ENCODE measurements at places on chromosomes 12 and 14.

DNA sequence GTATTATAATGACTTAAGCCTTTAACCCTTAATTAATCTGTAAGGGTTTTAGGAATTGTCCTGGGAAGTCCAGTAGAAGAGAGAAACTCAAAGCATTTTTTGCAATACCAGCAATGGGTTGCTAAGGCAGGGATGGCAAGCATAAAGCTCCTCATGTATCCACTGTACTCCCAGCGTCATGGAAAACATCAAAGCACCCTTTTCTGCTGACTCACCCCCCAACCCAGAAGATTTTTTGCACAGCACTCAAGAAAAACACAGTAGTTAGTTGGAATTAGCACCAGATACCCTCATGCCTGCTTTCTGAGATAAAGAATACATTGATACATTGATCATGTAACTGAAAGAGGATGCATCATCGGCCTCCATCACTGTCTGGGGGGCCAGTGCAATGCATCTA, 199.1 kb upstream of the CNOT2 start:
- peak; percentile 18 for DNase-seq

DNA sequence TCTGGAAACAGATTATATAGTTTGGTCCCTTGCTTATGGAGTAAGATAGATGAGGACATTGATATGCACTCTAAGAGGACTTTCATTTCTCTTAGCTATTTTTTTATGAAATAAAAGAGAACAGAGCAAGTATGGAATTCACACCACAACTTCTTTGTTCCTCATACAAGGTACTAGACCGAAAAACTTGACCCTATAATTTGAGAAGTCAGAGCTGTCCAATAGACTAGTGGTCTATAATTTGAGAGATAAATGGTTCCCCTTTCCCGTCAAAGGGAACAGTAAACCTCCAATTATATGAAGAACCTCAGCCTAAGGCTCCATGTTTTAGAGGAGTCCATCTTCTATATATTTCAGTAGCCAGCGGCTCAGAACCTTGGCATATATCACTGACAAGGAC, 58.5 kb upstream of the HIF1A start:
- DNase-seq, result no peak

- DNase-seq, result peak; percentile 75
These were observed 70.7 kb downstream of the RASSF8 start for GRCh38 chr12:26028953-26029735.

DNA sequence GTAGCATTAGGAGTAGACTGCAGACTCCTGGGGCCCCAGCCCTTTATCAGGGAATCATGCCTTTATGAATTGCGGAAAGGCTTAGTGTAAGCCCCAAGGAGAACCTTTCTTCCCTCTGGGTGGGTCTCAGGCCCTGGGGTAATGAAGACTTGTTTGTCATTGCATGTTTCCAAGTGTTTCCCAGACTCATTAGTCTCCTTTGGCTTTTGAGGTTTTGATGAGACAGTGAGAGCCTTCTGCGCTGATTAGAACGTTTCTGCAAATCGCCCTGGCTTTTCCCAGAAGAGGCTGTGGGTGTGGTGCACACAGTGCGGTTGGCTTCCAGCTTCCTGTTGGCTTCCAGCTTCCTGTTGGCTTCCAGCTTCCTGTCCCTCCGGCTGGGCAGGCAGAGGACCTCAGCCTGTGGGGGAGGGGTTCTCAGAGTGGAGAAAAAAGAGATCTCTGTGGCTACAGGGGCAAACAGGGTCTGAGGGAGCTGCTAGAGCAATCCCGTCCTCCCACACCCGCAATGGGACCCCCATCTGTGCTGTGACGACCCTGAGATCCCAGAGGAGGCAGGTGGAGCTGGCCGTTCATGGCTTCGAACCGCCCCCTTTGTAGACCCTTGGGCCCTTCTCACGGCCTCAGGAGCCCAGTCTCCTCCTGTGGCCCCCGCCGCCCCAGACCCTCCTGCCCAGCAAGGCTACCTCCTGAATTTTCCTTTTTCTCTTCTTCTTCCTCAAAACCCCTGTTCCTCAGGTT, 42.1 kb downstream of the GPR68 start:
- peak; percentile 95 for DNase-seq

DNA sequence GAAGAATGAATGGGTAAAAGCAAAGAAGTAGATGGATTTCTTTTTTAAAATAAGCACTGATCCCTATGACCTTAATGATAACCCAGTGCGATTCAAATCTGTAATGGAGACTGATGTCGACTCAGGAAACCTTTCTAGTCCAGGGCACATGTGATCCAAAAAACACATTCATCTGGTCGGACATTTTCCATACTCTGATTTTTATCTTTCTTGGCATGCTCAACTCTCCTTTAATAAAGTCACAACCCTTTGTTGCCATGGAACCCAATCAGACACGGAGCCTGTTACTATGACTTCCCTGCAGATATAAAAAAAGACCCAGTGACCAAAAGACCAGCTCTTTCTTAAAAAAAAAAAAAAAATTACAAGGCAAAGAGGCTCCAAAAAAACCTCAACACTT, 27.9 kb downstream of the TMCC3 start:
- no peak for DNase-seq

- DNase-seq, result no peak
These were observed 134.6 kb downstream of the CACNA1C start for GRCh38 chr12:2187195-2187945.

DNA sequence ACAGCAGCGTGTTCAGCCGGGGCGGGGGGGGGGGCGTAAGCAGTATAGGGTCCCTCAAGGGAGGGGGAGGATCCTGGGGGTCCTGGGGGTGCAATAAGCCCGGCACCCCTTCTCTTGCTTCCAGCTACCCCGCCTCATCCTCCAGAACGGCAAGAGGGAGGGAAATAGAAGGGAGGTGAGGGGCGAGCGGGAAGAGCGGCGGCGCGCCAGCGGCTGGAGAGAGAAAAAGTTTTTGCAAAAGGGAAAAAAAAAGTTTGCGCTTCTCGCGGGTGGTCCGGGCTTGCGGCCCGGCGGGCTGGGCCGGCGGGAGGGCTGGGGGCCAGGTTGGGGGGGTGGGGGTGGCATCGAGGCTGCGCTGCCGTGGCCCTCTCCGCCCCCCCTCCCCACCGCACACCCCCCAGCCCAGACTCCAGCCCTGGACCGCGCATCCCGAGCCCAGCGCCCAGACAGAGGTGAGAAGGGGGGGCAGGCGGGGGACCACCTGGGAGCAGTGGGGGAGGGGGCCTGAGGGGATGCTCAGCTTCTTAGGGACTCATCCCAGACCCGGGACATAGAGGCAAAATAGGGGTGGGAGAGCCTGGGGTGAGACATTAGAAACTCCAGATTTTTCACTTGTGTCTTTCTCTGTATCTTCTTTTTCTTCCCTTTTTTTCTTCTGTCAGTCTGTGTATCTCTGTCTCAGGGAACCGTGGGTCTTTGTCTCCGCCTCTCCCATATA, at the start of gene GLI1:
TSS of gene GLI1 (plus strand) at position 36 of the 718 bp plus-strand sequence. CDS start 3,907 bp downstream, outside the sequence.
- peak; percentile 60 for DNase-seq

DNA sequence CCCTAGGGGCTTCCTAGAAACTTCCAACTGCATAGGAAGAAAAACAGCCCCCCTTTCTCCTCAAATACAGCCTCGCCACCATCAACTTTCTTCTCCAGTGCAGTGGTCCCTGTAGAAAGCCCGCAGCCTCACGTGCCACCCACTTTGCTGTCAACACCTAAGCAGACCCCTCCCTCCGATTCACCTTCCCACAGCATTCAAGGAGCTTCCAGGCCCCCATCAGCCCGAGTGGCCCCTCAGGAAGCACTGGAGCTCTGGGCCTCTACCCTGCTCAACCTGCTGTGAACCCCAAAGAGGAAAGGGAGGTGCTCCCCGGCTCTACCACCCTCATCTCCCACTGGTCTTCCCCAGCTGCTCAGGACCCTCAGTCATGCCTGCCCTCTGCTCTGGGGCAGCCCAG, 55.0 kb downstream of the RNF34 start:
- no peak for DNase-seq

DNA sequence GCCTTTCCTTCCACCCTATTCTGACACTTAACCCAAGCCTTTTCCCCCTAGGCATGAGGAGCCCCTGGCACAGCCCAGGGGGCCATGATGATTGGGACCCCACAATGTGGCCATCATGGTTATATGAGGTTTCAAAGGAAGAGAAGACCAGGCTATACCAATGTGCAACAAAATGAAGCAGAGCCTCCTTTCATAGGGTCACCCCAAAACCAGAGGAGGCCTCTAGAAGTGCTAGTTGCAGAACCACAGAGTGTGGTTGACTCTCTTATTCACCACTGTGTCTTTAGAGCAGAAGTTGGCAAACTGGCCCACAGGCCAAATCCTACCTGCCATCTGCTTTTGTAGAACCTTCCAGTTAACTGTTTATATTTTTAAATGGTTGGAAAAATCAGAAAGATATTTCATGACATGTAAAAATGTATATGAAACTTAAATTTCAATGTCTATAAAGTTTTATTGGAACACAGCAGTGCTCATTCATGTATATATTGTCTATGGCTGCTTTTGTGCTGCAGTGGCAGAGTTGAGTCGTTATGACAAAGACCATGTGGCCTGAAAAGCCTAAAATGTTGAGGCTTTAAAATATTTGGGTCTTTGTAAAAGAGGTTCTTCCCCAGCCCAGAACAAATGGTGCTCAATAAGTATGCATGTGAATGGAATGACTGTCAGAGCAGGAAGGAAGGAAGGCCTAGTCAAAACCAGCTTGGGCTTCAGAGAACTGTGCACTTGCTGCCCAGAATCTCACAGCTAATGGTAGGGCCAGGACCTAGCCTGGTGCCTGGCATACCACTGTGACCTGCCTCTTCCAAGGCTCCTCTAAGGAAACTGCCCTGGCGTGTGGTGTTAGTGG, 49.2 kb downstream of the SUSD6 start:
- no peak for DNase-seq

DNA sequence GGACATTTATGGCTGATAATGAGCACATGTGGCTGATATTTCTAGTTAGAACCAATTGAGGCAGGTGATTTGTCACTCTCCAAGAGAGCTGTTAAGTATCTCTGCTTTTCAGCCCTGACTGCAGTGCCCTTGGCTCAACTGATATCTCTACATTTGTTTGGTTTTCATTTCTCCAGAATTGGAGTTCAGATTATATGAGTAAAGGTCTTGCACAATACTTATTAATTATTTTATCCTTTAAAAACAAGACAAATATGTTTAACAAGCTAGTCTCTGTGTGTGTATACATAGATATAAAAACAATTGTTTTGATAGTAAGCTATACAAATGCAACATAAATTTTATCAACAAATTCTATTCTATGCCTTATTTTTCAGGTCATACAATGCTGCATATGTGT, 105.2 kb downstream of the BRMS1L start:
- no peak for DNase-seq

DNA sequence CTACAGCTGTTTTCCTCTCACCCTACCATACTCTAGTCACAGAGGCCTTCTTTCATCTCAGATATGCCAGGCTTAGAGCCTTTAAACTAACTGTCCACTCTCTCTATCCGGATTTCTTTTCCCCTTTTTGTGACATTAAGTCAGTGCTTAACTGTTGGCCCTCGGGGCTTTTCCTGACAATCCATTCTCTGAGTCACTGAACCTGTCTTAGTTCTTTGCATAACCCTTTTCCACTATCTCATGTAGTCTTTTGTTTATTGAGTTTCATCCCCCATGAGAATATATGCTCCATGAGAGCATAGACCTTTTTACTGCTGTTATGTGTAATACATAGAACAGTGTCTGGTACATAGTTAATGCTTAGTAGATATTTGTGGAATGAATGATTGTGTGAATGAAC, 68.7 kb downstream of the PLEKHA5 start:
- DNase-seq, result no peak

DNA sequence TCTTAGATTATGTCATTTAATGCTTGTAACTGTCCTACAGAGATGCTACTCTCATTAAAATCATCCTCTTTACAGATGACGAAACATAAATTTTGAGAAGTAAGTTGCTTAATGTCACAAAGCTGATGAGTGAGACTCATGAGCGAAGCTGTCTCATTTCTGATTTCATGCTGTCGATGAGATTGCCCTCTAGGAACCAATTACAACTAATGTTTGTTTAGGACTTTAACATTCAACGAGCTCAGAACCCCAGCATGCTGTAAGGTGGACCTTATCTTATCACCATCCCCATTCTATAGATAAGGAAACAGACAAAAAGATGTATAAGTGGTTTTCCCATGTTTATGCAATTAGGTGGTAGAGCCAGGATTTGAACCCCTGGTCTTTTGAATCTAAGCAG, 23.1 kb downstream of the BHLHE41 start:
- DNase-seq, result no peak

GRCh38 chr14:95311752-95312151, 8.0 kb downstream of the CLMN start:
- no peak for DNase-seq

DNA sequence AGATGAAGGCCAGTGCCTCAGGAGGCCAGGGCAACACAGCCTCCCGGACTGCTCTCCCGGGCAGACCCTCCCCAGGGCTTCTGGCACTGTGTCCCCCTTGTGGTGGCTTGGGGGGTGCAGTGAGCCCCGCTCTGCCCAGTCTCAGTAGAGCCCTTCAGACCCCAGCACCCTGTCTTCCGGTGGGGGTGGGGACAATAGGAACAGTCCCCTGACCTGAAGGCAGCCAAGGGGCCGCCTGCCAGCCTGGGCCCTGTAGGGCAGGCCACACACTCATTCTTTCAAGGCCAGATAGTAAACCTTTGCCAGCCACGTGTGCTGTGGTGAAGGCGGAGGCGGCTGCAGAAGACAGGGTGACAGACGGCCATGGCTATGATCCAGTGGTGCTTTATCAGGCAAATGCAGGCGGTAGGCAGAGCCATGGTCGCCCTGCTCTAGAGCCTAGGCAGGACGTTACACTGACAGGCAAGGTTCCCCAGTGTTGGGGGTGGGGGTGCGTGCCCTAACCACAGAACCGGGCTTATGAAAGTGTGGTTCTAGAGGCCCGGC, 15.0 kb downstream of the ZFYVE21 start:
- peak; percentile 92 for DNase-seq

GRCh38 chr12:52235001-52235764, 2.1 kb downstream of the KRT7 start:
- no peak for DNase-seq

- peak; percentile 51 for DNase-seq
These were observed 86.5 kb upstream of the CEP83 start for GRCh38 chr12:94545935-94546771.

DNA sequence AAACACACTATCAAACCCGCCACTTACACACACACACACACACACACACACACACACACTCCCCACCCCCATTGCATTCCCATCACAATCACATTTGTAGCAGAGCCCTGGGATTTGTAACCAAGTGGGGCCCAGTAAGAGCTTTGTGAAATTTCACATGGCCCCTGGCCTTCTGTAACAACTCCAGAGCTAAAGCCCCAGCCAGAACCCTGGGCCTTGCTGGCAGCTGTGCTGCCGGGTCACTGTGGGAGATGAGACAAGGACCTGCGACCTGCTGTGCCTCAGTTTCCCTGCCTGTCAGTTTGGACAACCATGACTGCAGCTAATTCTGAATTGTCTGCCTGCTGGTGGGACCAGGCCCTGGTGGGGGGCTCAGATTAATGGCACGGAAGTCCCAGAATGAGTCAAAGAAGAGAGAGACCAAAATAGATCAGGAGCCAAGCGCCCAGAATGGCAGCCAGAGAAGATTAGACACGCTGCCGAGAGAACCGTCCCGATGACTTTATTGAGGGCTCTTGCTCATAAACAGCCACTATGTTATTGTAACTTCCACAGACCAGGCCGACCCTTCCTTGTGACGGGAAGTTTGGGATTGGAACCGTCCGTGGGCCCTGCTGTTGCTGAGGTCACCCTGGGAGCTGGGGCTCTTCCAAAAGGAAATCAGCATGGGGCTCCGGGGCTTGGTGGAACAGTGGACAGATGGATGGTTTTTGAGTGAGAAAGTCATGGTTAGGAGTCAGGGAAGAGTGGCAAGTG, 123.1 kb downstream of the ZFP36L1 start:
- DNase-seq, result no peak

GRCh38 chr12:68825569-68826217, 17.7 kb downstream of the MDM2 start:
- no peak for DNase-seq

- no peak for DNase-seq
These were observed 106.7 kb downstream of the RPS29 start for GRCh38 chr14:49479432-49479831.
